DMS 273 treated with DMSO at 0.1 percent for 48 hours (cell line): ENCODE measurements at places on chromosomes 12 and 14.

DNA sequence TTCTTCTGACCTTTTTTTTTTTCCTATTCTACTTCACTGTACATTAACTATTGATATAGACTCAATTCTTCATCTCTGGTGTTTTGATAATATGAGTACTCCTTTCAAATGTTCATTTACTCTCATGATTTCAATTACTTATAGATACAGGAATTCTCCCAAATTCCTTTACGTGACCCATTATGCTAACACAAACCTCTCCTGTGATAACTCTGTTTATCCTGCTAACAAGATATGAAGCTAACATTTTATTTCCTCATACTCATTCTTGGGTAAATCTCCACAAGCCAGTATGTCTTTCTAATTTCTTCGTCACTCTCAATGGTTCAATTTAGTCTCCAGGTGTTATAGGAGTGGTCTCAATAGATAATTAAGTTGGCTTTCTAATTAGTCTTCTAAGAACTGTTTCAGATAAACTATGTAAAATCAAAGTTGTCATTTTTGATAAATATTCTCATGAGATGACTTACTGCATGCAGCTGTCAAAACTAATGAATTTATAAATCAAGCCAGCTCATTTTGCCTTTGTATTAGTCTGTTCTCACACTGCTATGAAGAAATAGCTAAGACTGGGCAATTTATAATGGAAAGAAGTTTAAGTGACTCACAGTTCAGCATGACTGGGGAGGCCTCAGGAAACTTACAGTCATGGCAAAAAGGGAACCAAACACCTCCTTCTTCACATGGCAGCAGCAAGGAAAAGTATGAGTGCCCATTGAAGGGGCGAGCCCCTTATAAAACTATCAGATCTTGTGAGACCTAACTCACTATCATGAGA is 130.6 kb upstream of the MYF6 start:
- no peak for DNase-seq

- no peak for DNase-seq
Measured at GRCh38 chr12:50043854-50044253, 13.5 kb upstream of the ASIC1 start.

GRCh38 chr12:62233805-62234204 is 26.4 kb upstream of the USP15 start:
- DNase-seq = no peak

GRCh38 chr12:6266971-6267721 is 43.3 kb upstream of the PLEKHG6 start:
- no peak for DNase-seq

- peak; percentile 38 for DNase-seq
Measured at GRCh38 chr14:66495218-66496098, 9.3 kb downstream of the CCDC196 start.

DNA sequence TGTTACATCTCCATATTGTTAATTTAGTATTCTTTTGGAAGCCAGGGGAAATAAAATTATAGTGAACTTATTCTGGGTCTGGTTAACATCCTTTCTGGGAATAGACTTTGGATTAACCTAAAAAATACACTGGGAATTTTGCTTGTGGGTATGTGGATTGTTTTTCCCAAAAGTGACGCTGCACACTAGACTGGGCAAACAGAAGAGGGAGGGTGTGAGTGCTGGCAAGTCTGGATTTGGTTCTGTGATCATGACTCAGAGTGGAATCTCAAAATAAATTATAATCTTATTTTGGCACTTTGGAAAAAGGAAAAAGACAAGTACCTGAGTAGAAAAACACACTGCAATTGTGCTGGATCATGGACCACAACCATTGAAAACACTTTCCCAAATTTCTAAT is 15.2 kb upstream of the LUM start:
- no peak for DNase-seq

DNA sequence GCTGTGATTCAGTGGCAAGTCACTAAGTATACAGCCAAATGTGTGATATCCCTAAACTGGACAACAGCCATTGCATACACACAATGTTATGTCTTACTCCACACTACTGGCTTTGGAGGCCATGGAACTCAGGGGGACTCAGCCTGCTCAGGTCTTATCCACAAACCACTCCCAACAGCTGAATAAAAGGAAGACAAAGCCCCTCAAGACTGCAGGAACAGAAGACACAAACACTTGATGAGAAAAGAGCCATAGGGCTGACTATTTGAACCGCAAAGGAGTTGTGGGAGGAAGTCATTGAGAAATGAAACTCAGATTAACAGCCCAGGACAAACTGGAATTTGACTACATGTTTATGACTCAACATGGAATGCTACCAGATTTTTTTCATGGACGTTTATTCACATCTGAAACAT is 40.9 kb downstream of the PTGER2 start:
- DNase-seq = no peak

DNA sequence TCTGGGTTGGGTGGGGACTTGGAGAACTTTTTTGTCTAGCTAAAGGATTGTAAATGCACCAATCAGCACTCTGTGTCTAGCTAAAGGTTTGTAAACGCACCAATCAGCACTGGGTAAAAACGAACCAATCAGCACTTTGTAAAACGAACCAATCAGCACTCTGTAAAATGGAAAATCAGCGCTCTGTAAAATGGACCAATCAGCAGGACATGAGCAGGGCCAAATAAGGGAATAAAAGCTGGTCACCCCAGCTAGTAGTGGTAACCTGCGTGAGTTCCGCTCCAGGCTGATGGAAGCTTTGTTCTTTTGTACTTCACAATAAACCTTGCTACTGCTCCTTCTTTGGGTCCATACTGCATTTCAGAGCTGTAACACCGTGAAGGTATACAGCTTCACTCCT is 1.7 kb upstream of the ACOT2 start:
- no peak for DNase-seq

- DNase-seq = no peak
Measured at GRCh38 chr12:108700833-108701541, 30.3 kb downstream of the CORO1C start.

DNA sequence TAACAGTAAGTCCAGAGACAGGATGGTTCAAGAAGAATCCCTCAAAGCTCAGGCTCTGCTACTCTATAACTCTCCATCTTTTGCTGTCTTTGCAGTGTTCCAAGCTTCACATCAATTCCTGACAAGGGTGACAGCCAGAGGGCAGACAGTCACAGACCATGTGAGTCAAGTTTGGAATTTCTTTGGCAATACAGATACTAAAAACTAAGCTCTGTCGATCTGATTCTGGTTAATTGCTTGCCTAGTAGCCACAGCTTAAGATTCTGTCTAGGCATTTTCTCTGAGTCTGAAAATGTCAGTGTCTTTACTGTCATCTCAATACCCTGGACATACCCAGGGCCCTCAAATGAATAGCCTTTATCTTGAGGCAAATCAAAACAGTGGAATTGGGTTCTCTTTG is 153.7 kb downstream of the CEP128 start:
- no peak for DNase-seq

DNA sequence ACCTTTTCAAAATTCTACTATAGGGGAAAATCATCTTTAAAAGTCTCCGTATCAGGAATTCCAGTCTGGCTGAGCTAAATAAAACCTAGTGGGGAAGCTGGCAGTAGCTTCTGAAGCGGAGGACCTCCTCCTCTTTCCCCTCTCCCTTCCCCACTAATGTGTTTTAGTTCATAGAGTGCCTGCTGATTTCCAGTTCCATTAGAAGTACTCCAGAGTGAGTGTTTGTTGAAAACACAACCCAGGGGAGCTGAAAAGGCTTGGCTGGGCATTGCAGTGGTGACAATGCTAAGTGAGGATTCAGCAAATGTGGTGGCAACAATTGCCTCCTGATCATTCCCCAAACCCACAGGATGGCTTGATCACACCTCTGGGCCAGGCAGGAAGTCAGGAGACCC is 144.2 kb upstream of the FRMD6 start:
- DNase-seq = peak; percentile 47

- no peak for DNase-seq
Measured at GRCh38 chr12:104011253-104011652, 38.7 kb downstream of the GLT8D2 start.

DNA sequence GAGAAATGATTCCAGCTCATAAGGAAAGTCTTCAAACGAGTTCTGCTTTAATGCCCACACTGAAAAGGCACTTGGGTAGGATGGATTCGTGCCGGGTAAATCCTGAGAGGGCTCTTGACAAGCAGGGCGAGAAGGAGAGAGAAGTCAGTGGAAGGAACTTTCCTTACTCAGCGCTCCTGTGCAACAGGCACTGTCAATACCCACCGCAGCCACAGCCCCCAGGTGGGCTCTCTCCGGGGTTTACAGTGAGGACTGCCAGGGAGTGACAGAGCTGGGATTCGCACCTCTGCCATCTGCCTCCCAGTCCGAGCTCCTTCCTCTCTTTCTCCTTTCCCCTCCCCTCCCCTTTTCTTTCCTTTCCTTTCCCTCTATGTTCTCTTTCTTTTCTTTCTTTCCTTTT is 118.7 kb downstream of the BEGAIN start:
- DNase-seq = no peak

- DNase-seq = no peak
Measured at GRCh38 chr12:6077692-6078083, 46.8 kb downstream of the VWF start.

DNA sequence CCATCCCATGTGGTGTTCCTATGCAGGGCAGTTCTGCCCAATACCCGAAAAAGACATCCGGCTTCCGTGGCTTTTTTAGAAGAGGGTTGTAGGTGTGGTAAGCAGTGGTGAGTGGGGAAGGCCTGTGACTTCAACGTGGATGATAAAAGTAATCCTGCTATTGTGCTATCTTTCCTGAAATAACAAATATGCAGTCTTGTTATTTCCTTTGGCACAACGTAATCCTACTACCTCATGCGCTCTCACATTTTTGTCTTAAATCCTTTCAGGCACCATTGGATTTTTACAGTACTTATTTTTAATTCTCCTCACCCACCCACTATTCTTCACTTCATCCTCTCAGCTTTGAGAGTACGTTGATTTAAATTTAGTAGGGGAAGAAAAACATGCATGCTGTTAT is 96.8 kb downstream of the IPO8 start:
- no peak for DNase-seq

DNA sequence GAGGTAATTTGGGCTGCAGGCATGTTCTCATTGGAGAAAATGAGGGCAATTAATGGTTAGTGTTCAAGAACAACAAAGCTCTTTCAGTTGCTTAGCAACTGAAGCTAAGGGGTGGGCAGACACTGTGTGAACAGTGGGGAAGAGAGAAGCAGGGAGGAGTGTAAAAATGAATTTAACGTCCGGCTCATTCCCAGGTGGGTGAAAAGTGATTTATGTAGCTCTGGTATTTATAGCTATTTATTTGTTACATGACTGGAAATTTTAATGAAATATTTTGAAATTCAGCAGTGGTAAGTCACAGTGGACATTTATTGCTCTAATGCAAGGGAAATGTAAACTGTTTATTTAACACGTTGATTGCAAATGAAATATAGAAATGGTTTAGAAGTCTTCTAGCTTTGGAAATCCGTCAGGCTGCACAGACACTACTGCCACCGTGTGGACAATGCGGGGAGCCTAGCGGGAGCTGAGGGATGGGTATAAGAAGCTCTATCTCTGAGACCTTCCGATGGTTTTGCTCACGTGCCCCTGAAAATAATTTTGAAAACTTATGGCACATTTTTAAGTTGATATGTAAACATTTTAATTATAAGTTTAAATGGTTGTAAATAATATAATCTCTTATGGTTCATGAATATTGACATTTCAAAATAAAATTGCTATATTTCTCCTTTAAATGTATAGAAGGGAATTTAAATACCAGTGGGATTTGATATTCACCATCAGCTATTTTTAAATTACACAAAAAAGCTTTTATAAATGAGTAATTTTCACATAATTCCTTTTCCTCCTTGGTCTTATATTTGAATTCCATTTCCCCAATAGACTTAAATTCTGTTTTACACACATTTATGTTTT is 54.4 kb downstream of the E2F7 start:
- DNase-seq = peak; percentile 28

DNA sequence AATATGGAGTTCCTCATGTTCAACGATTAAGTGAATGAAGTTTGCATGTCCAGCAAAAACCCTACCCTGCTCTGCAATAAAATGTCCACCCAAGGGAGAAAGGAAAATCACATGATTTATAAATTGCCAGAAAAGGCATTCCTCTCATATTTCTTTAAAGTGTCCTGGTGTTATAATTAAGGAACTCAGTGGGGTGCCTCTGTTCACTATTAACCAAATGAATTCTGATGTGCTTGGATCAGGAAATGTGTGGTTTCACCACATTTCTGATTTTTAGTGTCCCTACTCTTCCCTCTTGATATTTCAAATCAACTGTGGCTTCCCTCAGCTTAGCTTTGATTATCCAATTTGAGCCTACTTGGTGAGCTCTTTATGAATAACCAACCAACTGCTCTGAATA is 208.1 kb downstream of the PHLDA1 start:
- DNase-seq = no peak

DNA sequence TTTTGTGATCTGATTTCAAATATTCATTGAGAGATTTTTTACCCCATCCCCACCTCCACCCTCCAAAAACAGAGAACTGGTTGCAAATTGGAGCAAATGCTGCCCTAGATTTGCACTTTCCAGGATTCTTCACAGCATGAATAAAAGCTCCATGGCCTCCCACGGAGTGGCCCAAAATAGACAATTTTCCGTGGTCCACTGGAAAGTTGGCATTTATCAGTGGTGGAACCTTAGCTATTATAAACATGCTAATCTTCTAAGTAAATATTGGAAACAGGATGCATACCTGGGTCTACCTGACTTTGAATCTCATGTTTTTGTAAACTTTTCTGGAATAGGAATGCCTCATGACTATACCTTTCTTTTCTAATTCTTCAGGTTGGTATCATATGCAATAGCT is 123.9 kb downstream of the SLC16A7 start:
- no peak for DNase-seq

- DNase-seq = no peak
Measured at GRCh38 chr14:60222820-60223219, 26.2 kb upstream of the PPM1A start.

GRCh38 chr12:40241741-40242140 is 16.9 kb downstream of the LRRK2 start:
- no peak for DNase-seq

DNA sequence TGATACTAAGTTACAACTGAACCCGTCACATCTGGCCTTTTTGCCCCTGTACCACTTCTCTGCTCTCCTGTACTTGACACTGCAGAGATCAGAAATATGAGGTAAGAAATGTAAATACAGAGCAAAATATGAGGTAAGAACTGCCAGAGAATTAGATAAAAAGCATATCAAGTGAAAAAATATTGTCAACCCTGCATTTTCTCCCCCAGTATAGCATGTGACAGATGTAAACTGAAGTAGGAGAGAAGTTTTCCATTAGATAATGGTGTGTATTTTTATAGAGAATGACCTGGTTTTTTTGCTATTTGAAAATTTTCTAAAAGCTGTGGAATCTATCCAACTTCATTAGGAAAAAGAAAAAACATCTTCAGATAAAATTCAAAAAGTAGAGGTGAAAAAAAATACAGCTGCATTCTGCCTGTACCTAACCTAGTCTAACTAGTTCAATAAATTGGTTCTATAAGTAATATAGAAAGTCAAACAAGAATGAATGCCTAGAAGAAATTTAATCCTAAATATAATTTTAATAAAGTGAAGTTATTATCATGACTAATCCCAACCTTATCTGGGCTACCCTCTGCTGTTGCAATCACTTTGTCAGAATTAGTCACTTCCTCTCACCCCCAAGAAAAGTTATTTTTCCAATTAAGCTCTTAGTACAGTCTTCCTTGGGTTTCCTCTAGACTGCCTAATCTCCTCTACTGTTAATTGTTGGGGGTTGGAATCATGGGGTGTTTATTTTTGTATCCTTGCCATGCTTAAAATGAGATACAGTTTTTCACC is 210.0 kb downstream of the RASSF9 start:
- DNase-seq = no peak
